ENCODE measurements at places on chromosomes 5 and 9.

DNA sequence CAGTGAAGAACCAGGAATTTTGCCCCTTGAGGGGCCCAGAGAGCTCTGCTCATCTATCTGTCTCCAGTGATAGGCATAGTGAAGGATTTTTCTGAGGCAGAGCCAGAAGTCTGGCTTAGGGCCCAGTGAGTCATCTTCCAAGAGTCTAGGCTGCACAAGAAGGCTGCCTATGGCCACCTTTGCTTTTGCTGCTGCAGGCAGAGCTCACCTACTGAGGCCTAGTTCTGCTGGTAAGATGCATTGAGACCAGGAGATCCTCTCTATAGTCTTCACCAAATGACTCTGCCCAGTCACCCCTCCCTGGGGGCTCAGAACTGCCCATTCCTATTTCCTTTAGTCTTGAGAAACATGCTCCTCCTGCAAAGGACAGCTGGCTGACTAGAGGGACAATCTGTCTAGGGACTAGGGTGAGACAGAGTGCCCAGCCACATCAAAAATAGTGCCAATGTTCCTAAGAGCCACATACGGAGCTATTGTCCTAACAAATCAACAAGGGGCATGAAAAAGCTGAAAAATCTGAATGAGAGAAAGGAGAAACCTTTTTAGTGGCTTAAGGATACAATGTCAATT, 40.3 kb upstream of the CDKN2AIPNL start:
- no peak for DNase-seq

DNA sequence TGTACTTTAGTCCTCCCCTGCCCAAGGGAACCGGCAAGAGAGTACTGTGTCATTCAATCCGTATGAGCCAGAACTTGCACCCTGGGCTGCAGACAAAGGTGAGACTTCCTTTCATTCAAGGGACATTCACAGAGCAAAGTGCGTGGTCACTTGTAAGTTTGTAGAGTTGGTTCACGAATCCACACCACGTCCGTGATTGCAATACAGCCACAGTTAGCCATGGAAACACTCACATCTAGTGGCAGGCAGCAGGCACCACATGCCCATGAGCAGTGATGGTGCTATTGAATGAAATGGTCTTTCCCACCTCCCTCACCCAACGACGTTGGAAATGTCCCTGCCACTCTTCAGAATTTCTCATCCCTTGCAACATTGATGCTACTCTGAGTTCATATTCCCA, 72.6 kb downstream of the SYK start:
- no peak for DNase-seq

GRCh38 chr9:121071370-121071755, 3.4 kb upstream of the CNTRL start:
- no peak for DNase-seq

DNA sequence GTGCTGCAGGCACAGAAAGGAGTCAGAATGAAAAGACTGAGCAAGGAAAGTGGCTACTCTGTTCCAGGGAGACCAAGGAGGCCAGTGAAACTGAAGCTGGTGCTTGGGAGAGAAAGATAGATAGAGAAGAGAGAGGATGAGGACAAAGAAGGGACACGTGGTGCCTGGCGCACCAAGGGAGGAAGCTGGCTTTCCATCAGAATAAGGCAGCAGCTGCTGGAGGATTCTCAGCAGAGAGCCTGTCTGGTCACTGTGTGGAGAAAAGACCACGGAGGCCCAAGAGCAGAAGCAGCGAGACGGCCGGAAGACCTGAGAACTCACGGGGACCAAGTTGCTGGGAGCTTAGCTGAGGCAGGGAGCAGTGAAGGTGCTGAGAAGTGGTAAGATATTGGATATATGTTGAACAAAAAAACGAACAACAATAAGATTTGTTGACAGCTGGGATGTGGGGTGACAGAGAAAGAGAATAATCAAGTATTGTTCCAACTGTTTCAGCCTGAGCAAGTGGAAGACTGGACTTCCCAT, 116.1 kb downstream of the SEMA5A start:
- DNase-seq, result no peak

DNA sequence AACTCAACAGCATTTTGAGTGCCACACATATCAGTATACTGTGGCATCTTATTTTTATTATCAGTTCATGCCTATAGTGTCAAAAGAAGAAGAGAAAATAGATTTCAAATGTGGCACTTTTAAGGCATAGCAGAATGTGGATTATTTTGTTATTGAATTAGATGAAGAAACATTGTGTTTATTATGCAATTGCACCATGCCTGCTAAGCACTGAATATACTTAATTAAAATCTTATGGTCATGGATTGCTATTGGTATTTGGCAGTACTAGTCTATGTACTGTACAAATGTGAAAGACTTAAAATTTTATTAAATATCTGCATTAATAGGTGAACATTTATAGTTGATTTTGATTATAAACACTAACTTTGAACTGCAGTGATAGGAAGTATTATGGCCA, 128.8 kb downstream of the FER start:
- no peak for DNase-seq

DNA sequence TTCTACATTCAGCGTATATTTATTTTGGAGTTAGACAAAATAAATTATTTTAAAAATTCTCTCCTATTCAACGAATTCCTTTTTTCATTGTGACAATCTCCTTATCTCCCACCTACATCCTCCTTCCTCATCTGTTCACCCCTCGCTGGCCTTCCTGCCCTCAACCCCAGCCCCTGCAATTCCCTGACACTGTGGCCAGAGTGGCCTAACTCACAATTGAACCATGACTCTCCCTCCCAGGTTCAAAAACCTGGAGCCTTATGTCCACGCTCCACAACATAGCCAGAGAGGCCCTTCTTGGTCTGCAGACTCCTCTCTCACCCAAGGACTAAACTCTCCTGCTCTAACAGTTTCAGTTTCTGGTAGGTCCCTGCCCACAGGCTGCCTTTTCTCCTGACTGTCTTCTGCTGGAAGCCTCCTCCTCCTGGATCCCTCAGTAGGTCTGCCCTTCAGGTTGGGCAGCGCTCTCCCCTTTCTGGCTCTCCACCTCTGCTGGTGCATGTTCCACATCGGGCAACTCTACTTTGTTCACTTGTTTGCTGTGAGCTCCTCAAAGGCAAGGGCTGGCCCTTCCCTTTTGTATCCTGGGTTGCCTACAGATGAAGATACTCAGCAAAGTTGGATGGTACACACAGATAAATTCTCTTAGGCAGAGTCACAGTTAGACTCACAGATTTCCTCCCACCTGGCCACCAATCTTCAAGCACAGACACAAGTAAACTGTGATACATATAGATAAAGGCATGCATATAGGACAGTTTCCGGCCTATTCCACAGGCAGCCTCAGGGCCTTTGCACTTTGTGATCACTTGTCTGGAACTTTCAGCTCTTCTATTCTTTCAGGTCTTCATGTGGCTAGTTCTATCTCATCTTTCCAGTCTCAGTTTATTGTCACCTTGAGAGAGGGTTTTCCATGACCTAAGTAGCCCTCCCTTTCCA, 19.8 kb upstream of the MYORG start:
- no peak for DNase-seq

DNA sequence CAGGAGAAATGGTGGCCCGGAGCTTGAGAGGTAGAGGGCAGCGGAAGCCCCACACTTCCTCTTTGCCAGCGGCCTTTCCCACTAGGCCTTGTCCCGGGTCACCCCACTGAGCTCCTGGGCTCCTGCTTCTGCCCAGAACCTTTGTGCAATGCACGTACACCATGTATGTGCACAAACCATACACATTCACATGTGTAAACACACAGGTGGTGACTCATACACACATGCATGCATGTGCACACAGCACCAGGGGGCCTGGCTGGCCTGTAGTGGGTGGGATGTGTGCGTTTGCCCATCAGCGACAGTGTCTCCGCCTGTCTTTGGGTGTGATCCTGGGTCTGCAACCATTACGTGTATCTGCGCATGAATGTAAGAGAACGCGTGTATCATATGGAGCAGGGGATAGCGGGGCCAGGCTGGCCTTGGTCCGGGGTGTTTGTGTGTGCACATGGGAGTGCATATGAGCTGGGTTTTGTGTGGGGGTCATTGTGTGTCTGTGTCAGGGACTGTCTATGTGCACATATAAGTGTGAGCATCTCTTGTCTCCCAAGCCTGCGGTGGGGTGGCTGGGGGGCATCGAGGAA, 43.7 kb downstream of the PSD2 start:
- no peak for DNase-seq

- DNase-seq, result peak; percentile 72
These were observed 17.5 kb downstream of the IRF1 start for GRCh38 chr5:132473019-132473531.

Data from stimulated activated CD8-positive, alpha-beta memory T cell treated with anti-CD3 and anti-CD28 coated beads, Interleukin-4, amount 100 ng/mL, for 1 hour (primary cell).